ENCODE measurements at places on chromosomes 5 and 9.
A peak's percentile ranks its signal among the peaks of the same experiment; 100 is the strongest.

- DNase-seq: no peak
Measured at GRCh38 chr5:171520300-171521174, 101.1 kb downstream of the FGF18 start.

DNA sequence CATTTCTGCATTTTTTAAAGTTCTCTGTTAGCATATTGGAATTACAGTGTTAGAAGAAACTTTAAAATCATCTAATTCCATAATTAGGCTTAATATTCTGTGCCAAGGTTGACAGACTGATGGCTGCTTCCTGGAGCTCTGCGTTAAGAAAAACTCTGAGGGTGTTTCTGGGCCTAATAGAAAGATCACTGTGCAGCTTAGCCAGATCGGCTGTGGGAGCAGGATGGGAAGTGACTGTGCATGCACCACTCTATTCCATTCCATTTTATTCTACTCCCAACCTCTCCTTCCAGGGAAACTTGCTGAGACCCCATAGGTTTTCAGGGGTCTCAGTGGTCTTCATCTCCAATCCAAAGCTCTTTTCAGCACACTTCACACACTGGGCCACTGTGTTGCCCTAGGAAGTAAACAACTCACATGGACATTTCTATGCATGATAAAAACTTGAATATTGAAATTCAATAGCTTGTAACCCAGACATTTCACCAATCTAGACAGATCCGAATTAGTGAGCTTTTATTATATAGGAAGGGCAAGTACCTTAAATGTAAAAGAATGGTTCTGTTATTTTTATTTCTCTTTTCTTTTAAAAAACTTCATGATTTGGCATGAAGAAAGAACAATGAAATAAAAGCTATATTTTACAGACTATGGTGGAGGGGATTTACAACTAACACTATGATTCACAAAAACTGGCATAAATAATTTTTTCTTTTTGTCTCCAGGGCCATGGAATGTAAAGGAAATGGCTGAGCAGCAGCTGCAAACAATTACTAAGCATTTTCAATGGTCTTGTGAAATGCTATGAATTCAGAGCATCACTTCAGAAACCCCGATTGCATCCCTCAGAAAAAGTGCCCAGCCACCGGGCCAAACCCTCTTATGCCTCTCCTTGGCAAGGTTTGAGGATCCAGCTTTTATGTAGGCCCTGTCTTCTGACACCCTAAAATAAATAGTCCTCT, 51.4 kb upstream of the DAB2 start:
- DNase-seq: no peak

GRCh38 chr9:116693233-116693731, 6.2 kb downstream of the TRIM32 start:
- no peak for DNase-seq

- no peak for DNase-seq
Measured at GRCh38 chr9:6930827-6931226, 173.1 kb downstream of the KDM4C start.

- no peak for DNase-seq
Measured at GRCh38 chr5:120101771-120102170, 362.3 kb upstream of the PRR16 start.

- DNase-seq: no peak
Measured at GRCh38 chr9:120091206-120091605, 488.8 kb downstream of the CDK5RAP2 start.

DNA sequence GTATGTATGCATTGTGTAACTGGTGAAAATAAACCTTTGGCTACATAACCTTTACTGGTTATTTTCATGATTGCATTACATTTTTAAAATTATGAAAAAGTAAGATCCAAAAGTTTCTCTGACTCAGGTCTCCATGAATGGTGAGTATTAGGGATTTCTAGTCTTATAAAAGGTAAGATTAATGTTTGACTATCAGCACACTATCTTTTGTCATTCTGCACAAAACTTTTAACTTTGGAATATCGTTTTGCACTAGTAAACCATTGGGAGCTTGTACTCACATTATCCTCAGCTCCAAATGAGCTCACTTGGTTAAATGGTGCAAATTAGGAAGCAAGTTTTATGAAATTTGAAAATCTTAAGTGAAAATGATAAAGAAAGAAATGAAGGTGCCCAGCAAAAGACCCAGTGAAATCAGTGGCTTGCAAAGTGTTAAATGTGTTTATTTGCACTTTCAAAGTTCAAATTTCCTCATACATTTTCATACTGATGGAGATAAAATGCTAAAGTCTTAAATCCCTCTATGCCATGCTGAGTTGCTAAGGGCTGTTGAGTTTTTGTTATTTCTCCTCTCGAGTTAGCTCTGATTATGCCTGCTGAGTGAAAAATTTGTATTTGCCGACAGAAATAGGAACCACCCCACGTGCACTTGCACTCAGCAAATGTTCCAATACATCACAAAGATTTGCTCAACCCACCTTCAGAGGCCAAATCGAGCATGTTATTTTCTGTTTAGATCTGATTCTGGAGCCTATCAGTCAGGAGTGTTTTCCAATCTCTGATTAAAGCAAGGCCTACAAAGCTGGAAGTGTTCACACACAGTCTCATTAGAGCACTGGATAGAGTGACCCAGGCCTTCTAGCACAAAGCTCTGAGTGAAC, 885.7 kb downstream of the NR2F1-AS1 start:
- no peak for DNase-seq

- DNase-seq: no peak
Measured at GRCh38 chr9:109252291-109252690, 68.6 kb downstream of the EPB41L4B start.

DNA sequence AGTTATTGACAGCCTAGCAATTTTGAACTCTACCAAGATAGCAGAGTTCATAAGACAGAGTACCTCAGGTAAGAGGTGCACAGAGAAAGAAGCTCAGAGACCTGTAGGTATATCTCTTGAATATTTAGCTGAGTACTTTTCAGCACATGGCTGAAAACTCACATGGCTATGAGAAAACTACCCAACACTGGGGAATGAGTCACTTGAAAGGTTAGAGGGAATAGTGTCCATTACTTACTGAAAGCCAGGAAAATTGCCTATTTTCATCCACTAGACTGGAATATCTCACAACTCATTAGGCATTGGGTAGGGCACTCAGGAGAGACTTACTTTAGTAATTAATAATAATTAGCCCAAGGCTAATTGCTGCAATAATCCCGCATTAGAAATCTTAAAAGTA, 8.3 kb downstream of the TSLP start:
- no peak for DNase-seq

- no peak for DNase-seq
Measured at GRCh38 chr5:10581867-10582511, 18.1 kb downstream of the ANKRD33B start.

DNA sequence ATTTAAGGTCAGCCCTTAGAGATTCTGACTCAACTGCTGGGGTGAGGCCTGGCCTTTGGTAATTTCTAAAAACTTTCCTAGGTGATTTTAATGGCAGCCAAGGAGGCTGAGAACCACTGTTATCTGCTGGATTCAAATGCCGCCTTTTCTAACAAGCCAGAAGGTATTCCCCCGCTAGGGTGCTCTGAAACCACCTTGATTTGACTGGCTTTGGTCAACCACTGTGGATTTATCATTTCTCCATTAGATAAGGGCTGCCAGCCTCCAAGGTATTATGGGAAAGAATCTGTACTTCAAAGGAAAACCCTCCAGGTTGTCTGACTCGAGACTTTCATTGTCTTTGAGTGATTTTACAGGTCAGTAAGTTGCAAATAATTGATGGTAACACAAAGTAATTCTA, 4.3 kb downstream of the ANXA6 start:
- no peak for DNase-seq

DNA sequence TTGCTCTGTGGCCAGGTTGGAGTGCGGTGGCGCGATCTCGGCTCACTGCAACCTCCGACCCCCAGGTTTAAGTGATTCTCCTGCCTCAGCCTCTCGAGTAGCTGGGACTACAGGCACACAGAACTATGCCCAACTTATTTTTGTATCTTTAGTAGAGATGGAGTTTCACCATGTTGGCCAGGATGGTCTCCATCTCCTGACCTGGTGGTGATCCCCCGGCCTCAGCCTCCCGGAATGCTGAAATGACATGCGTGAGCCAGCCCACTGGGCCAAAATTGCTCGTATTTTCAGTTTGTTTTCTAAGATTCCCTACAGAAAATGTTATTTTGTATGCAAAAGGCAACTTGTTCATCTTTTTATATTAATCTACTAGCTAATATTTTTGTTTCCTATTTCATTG, 782.6 kb downstream of the TLE1 start:
- no peak for DNase-seq

DNA sequence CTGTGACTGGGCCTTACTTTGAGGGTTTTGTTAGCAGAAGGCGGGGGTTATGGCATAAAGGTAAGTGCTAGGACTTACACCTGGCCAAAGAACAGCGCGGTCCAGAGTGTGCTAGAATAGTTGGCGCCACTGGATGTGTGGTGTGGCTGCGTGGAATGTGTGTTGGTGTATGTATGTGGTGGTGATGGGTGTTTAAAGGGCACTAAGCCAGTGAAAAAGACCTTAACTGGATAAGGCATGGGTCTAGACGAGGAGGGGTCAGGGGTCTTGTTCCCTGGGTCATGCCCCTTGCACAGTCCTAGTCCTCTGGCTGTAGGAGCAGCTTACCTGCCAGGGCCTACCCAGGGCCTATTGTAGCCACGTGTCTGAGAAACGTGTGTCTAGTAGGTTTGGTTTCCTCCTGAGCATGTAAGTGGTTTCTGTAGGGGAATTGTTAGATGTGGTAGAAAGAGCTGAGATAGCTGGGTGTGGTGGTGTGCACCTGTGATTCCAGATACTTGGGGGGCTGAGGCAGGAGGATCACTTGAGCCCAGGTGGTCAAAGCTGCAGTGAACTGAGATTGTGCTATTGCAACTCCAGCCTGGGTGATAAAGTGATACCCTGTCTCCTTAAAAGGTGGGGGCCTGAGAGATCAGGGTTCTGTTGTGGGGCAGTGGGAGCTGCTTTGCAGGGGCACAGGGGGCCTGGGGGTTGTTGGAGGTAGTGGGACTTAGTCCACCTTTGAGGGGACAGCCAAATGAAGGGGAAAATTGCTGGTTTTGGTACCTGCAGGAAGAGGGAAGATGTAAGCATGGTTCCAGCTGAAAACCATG, 55.2 kb downstream of the HSPA4 start:
- DNase-seq: no peak

GRCh38 chr9:77910194-77910621, 121.4 kb downstream of the GNAQ start:
- DNase-seq: no peak

DNA sequence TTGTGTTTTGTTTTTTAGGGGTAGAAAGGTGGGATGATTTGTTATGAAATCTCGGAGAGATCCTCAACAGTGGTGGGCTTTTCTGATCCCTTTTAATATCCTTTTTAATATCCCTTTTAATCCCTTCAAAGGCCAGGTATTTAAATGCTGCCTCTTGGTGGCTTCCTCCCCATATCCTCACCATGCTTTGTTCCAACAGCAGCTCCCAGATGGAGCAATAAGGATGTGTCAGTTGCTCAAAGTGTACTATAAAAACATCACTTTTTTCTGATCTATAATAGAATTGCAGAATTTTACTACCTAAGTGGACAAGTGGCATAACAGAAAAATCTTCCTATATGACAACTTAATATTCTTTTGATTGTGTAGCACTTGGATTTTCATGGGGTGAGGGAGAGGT, 160.1 kb downstream of the GNAQ start:
- DNase-seq: no peak

GRCh38 chr9:99249619-99250018, 27.5 kb downstream of the SEC61B start:
- DNase-seq: no peak

- DNase-seq: no peak
Measured at GRCh38 chr5:33241802-33242201, 199.0 kb upstream of the TARS1 start.

- DNase-seq: peak; percentile 61
Measured at GRCh38 chr5:32542216-32543059, 42.9 kb upstream of the SUB1 start.

DNA sequence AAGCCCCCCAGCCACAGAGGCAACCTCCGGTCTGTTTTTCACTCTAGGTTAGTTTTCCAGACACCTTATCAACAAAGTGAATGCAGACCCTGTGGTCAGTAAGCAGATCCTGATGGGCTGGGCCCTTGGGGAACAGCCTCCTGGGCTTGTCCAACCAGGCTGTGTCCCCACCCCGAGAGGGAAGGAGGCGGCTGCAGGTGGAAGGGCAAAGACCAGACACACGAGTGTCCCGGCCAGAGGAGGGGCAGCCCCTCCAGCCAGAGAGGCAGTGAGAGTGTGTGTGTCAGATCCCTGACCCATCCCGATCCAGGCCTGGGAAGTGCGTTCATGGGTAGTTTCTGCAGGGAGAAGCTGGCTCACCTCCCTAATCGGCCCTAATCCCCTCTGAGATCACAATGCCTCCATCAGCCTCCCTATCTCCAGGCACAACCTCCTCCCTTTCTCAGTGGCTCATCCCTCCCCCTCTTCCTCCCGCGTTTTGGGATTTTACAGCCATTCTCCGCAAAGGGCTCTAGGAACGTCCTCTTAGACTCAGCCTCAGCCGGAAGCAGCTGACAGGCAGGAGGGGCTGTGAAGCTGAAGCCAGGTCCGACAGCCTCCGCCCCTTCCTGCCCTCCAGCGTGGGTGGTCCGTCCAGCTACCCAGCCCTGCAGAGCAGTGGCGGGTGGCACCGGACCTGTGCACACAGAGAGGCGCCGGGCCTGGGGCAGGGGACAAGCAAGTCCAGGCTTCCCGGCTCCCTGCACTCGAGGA, 9.7 kb downstream of the SLC12A7 start:
- DNase-seq: no peak

- DNase-seq: no peak
Measured at GRCh38 chr5:163631856-163632255, 126.4 kb downstream of the MAT2B start.

GRCh38 chr5:154220625-154221024, 30.1 kb downstream of the GALNT10 start:
- no peak for DNase-seq

GRCh38 chr9:124652615-124653393, 118.3 kb downstream of the NR6A1 start:
- no peak for DNase-seq

DNA sequence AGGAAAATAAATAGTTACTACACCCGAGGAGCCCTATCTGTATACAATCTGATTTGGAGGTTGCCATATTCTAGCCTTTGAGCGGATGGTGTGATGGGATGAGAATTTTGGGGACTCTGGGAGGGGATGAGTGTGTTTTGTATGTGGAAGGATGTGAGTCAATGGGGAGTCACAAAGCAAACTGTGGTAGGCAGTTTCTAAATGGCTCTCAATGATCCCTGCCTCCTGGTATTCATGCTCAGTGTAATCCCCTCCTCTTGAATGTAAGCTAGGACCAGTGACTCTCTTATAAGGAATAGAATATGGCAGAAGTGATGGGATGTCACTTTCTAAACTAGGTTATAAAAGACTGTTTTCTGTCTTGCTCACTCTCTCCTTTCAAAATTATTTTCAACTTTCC, 205.7 kb upstream of the RIOK2 start:
- DNase-seq: no peak

DNA sequence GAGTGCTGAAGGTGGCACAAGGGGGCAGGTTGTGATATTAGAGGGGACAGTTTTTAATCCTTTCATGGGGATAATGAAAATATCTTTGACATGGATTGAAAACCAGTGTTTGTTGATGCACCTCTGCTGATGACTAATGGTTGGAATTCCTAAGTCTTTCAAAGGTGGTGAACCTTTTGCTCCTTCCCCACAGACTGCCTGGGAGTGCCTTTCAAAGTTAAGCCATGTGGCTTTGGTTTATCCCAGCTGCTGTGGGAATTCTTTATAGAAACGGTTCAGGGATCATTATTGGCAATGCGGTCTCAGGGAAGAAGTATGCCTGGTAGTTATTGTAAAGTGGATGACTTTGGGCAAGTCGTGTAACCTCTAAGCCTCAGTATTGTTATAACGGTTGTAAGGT, 45.7 kb downstream of the PIP5K1B start:
- no peak for DNase-seq

Data from CD4-positive, alpha-beta T cell treated with Interleukin-15 for 4 hours (primary cell).